ENCODE measurements at places on chromosomes 7 and 10. TPM values are rescaled to one million over a fixed set of nuclear protein-coding genes. Genes with fewer than 3 reads are reported as not detected.

The CCL24 gene
- not detected for total RNA-seq

The CPN1 gene
- total RNA-seq = not detected

The PILRA gene
- under 0.01 TPM for total RNA-seq

The IFIT1B gene
- not detected for total RNA-seq

The FAM131B gene
- total RNA-seq = 0.21 TPM
